Activated CD4-positive, alpha-beta T cell treated with anti-CD3 and anti-CD28 coated beads, Interleukin-2, amount 10 ng/mL, durations not matched to agents 24 days and 14 days (primary cell): ENCODE measurements at places on chromosomes 3 and 15. TPM values are rescaled to one million over a fixed set of nuclear protein-coding genes. Genes with fewer than 3 reads are reported as not detected.
A peak's percentile ranks its signal among the peaks of the same experiment; 100 is the strongest.

GRCh38 chr3:59443618-59444293 lies 393.9 kb upstream of the CFAP20DC start:
- DNase-seq, result peak; percentile 66

DNA sequence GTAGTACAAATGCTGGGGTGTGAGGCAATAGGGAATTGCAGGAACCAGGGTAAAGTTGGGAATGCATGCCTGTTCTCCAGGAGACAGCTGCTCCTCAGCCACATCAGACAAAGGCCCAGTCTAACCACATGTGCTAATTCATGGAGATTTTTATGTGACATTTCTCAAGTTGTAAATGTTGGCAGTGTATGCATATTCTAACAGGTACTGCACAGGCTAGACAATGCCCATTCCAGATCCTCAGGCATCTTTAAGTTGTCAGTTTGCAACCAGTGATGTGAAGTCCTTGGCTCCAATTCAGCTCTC lies 84.9 kb downstream of the EEFSEC start:
- no peak for DNase-seq

DNA sequence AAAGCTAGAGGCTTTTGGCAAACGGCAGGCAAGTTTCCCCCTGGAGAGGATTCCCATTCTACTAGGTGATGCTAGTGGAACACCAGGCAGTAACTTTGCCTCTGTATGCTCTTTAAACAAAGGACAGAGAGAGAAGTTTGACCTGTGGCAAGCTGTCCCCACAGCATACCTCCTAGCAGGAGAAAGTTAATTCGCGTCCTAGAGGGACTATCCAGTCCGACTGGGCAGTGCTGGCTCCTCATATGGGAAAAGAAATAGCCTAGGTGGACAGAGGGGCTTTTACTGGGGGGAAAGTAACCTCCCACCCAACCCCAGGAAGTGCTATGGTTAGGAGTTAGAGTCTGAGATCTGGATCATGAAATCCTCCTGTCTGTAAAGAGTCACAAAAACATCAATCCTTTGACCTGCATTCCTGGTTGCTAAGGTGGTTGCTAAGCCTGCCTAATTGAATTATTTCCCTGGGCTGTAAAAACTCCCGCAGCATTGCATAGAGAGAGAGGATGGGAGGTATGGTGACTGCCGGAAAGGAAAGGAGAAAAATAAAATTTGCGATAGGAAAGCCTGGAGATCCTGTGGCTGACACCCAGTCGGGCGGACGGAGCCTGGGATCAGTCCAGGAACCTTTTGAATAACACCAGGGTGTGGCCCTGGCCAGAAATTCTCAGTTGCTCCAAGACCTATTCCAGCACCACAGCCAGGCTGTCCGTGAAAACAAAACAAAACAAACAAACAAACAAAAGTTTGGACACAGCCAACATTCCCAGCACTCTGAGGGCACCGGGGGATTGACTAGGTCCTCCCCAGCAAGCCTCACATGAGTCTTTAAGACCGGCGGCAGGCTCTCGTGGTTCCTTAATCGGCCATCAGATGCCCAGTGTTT lies 67.7 kb upstream of the ATP11B start:
- no peak for DNase-seq

- DNase-seq, result no peak
These were observed 95.8 kb upstream of the TNFAIP8L3 start for GRCh38 chr15:51190424-51191068.

DNA sequence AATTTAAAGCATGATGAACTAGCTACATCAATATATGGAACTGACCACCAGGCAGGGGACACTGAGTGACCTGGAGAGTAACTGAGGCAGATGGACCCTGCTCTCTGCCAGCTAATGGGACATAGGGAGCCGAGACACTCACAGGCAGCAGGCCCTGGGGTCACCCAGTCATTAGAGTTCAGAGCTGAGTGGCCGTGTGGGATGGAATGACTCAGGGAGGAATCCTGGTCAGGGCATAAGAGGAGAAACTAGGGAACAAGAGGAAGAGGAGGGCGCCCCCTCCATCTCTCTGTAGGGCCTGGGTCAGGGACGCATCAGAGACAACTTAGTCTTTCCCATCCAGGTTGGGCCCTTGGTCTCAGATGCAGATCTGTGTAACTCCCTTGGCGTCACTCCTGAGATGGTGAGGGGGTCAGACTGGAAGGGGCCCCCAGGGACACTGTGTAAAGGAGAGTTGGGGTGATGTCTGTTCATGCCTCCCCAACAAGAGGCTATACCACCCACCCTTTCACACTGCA lies 39.8 kb downstream of the CCDC12 start:
- DNase-seq, result no peak

RTF1 gene
- total RNA-seq, result 36.6 and 38.1 TPM in 2 replicates

RARRES1 gene
- total RNA-seq, result not detected in 2 replicates
